Mononuclear cell (primary cell): ENCODE measurements at places on chromosomes 12 and 14. TPM values are rescaled to one million over a fixed set of nuclear protein-coding genes. Genes with fewer than 3 reads are reported as not detected.

LALBA gene
- total RNA-seq: not detected

GPR65 gene
- 30.2 TPM for total RNA-seq

TPPP2 gene
- total RNA-seq: not detected

PTPN21 gene
- total RNA-seq: not detected

DACT1 gene
- 4.5 TPM for total RNA-seq

ADCY4 gene
- 2.3 TPM for total RNA-seq

TAS2R42 gene
- total RNA-seq: not detected

ABHD12B gene
- not detected for total RNA-seq
